Nephron progenitor cell (in vitro differentiated cells): ENCODE measurements at places on chromosomes 6 and 20.
A peak's percentile ranks its signal among the peaks of the same experiment; 100 is the strongest.

- DNase-seq: no peak
These were observed 48.2 kb downstream of the STX7 start for GRCh38 chr6:132464538-132465256.

GRCh38 chr6:116629563-116629981 is 13.3 kb downstream of the RSPH4A start:
- DNase-seq: no peak

- DNase-seq: no peak
These were observed 102.7 kb upstream of the TOP1 start for GRCh38 chr20:40925829-40926510.

- DNase-seq: no peak
These were observed 63.3 kb downstream of the SASH1 start for GRCh38 chr6:148405894-148406293.

DNA sequence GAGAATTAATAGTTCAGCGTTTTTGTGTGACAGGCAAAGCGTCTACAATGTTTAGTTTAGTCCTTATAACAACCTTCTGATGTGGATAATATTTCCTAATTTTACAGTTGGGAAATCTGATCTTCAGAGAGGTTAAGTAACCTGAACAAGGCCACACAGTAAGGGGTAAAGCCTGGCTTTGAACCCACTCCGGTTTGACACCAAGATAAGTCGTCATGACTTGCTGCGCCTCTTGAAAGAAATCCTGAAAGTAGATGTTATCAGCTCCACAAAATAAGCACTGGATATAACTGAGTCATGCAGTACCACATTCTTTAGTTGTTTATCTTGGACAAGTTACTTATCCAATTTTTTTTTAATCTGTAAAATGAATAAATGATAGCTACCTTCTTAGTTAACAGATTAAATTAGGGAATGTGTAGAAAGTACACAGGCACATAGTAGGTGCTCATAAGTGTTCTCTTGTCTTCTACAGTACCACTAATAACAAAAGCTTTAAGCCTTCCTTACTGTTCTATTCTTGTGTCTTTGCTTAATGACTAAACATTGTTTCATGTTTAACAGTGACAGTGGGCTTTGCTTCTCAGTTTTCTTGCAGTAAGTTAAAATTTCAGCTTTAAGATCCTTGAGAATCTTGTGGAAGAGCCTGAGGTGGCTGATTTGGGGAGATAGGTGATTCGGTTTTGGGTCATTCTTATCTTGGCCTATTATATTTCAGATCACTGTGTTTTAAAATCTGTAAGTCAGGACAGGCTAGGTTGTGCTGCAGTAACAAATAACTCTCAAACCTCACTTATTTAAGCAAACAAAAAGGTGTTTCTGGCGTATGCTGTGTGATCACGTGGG is 2.1 kb downstream of the HIVEP1 start:
- no peak for DNase-seq

GRCh38 chr6:39917329-39917728 is 16.9 kb downstream of the MOCS1 start:
- DNase-seq: no peak

DNA sequence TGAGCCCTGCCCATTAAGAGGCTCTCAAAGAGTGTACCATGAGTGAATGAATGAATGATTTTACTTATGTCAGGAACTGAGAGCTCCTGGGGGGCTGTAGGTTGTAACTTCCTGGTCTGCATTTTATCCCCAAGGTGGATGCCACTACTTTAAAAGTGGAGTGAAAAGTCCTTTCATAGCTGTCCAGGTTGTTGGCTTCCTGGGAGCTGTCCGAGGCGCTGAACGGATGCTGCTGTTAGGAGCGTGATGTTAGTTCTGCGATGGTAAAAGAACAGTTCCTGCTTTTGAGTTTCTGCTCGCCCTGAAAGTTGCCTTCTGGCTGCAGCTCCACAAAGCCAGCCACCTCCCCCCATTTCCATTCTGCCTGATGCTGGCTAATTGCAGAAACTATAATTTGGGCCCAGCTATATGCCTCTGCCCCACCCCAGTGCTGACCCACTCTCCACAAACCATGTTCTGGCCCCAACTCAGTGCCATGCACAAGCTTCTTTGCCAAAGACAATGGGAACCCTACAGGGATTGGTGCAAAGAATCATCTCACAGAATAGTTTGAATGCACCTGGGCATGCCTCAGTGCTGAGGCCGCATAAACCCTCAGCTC is 330.9 kb upstream of the CDH4 start:
- peak; percentile 86 for DNase-seq

GRCh38 chr6:6810727-6811126 is 222.2 kb downstream of the LY86 start:
- DNase-seq: no peak

DNA sequence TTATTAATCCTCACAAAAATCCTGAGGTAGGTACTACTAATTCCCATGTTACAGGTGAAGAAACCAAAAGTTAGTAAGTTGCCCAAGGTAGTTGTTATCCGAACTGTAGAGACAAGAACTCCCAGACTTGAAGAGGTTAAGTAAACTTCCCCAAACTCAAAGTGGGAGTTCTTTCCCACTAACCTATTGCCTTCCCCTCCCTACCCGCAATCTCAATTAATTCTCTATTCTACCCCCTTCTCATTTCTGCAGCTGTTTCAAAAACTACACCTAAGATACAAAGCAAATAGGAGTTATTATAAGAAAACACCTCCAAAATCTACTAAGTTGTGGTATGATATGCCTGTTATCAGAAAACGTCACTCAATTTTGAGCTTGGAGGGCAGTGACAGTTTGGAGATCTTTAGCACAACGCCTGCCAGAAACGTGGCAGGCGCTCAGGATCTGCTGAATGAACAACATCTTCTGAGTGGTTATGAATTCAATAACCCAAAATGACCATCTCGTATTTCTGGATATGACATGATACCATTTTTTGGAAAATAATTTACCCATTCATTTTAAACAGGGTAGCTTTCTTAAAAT is 7.1 kb downstream of the CSNK2A1 start:
- DNase-seq: no peak

- peak; percentile 63 for DNase-seq
These were observed 8.3 kb downstream of the PI16 start for GRCh38 chr6:36962874-36963273.

DNA sequence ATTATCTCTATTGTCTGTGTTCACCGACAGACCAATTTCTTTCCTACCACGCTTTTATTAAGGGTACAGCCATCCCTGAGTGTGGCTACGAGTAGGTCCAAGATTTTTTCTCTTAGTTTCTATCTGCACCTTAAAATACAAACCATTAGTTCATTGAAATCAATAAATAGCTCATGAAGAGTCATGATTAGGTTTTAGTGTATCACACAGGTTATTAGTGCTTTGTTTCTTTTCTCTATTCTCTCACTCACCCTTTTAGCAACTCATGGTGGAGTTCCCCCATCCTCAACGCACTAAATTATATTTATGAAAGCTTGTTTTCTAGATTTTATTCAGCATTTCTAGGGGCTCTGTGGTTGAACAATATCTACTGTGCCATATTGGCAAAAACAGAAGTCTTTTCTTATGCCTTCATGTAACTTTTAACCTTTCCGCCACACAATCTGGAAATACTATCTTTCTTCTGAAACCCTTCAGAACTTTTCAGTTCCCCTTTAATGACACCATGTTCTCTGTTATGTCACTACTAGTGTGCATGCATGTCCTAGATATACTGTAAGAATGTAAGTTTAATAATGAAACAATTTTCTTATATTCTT is 128.2 kb upstream of the LAMA2 start:
- DNase-seq: no peak

DNA sequence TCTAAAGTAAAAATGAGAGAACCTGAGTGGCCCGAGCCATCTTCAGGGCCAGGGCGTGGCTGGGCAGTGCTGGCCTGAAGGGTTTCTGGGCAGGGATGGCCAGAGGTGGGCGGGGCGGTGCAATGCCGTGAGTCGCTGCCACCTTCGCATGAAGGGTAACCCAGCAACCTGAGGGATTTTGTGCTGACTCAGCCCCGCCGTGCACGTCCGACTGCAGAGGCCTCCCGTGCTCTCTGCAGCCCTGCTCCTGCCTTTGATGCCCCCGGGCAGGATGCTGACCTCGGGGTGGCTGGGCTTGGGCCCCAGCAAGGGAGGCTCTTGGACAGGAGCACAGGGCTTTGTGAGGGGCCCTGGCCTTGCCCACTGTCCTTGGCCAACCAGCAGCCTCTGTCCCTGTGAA is 81.7 kb upstream of the GATA5 start:
- no peak for DNase-seq

DNA sequence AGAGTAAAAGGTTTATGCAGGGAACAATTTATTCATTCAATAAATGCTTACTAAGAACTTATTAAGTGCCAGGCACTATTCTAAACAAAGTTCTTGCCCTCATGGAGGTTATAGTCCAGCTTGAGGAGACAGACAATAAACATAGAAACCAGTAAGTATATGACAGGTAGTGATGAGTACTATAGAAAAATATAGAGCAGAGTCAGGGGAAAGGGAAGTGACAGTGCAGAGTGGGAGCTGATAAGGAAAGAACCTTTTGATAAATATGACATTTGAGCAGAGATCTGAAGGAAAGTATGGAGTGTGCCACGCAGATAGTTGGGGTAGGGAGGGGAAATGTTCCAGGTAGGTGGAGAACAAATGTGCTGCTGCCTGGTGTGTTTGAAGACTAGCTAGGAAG is 12.1 kb downstream of the ACSS2 start:
- DNase-seq: no peak

DNA sequence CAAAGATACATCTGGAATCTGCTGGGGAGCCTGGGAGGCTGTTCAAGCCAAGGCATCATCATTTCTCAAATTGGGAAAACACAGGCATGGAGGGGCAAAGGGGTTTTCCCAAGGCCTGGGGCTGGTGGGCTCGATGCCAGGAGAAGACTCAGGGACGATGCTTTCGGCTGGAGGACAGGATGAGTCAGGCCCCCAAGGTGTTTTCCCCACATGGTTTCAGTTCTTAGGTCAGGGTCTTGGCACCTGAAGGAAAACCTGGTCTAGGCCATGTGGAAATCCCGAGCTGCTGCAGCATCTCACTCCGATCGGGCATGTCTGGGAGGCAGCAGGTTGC is 348.1 kb downstream of the CDC5L start:
- no peak for DNase-seq

- DNase-seq: peak; percentile 38
These were observed 159.3 kb downstream of the NFATC2 start for GRCh38 chr20:51382986-51383821.

GRCh38 chr6:1527073-1527457 is 82.7 kb upstream of the FOXC1 start:
- DNase-seq: peak; percentile 40

- DNase-seq: no peak
These were observed 238.0 kb upstream of the MAN1A1 start for GRCh38 chr6:119587537-119587936.

DNA sequence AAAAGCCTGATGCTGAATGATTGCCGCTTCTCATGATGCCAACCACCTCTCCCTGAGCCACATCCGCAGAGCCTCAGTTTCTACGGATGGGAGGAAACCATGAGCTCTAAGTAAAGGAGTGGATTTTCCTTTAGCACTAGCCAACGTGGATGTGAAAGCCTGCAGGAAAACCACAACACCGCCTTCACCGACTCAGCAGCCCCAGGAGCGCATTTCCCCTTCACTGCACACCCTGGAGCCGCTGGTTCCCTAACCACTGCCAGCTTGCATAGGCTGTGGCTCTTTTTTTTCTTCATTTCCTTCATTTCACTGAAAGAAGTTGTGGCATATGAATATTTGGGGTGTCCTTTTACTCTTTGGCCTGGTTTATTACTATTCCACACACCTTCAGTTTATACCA is 50.5 kb upstream of the SSTR4 start:
- no peak for DNase-seq

DNA sequence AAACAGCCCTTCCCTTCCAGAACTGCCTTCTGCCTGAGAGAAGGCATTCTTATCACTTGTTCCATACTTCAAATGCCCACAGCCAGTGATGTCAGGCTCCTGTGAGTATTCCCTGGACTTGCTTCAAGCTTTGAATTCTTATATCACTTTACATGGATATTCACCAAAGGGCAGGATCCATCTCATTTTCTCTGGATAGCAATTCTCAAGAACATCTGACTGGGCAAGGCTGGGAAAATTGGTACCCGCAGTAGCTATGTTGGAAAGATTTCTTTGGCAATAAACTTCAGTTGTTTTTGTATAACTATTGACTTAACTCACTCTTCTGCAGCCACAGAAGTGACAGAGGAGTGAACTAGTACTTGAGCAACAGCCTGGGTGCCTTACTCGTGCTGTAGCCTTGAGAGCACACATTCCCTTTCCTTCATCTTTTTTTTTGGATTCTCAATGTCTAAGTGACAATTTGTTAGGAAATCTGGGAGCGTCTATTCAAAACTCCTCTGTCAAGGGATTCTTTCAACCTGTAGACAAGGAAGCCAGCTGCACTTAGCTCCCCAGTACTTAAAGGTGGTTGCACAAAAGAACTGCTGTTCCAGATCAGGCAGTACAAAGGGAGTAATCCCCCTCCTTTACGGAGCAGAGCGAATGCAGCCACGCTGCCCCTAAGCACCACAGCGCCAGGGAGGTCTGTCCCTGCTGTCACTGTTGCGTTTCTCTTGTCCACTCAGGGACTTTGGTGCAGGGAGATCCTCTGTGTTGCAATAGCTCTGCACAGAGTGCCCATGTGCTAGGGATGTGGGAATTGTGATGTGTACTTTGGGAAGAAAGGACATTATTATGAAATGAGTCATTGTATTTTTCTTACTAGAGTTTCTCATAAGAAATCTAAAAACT is 69.6 kb downstream of the JAG1 start:
- no peak for DNase-seq

- no peak for DNase-seq
These were observed 79.7 kb downstream of the RNF217 start for GRCh38 chr6:125041740-125042459.

DNA sequence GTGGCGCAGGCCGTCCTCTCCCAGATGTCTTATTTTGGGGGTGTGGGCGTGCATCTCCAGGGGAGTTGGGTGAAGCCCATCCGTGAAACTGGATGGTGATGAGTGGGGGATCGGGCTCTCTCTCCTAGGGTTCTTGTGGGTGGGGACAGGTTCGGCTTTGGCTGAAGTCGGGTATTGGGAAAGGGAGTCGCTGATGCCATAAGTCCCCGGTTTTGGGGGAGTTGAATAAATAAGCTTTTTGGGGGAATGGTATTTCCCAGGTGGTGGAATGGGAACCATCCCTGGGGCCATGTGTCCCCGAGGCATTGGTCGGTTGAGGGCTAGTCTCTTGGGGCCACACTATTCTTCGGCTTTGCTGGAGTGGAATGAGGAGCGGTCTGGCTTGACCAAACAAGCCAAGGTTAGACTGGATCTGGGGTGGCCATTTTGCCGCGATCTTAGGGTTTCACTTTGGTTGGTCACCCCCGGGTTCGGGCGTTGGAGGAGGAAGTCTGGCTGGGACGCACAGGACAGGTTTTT is 481 bp downstream of the ZNF133 start:
- DNase-seq: peak; percentile 18

DNA sequence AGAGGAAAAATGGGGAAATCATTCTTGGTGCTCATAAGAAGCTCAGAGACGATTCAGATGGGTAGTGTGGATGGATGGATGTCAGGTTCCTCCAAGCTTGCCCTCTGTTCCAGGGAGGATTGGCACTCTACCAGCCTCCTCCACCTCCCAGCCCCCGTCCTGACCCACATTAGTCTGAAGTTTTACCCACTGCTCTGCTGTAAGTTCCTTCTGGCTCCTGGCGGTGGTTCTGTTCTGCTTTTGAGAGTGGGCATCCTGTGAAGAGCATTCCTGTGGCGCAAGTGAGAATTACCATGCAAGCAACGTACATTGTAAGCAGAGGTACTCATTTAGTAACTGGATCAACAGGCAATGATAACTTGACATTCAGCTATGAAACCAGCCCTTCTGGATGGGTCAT is 103.4 kb downstream of the SYNDIG1 start:
- no peak for DNase-seq

GRCh38 chr6:14240411-14241166 is 123.0 kb downstream of the CD83 start:
- DNase-seq: no peak
